Nephron progenitor cell (in vitro differentiated cells): ENCODE measurements at places on chromosomes 2 and 18.

DNA sequence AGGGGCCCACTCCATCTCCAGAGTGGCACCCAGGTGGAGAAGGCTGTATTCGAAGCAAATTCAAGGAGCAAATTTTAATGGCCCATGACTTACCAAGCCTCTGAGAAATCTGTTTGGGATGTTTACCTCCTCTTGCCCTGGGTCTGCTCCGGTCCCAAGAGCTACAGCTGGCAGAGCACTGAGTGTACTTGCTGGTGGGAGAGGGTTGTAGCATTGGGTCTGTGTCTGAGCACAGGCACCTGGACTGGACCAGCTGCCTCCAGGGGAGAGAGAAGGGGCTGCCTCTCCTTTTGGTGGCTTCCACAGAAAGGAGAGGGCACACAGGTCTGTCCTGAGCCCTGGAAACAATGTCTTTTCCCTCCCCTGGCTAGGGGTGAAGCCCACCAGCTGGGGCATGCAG is 9.8 kb downstream of the EN1 start:
- DNase-seq: no peak

DNA sequence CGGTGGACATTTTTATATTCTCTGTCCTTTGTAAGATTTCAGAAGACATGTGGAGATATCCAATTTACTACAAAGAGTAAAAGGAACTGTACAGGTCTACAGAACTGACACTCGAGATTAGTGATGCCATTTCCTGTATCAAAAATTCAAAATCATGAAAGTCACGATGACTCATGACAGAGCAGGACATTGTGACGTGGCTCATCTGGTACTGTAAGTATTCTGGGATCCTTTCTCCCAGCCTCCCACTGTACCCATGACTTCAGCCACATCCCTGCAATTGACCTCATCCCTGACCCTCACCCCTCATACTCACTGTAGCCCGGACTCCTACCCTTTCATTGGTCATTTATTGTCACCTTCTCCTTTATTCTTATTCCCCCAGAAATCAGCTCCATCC is 736.5 kb downstream of the EPHA4 start:
- DNase-seq: no peak

DNA sequence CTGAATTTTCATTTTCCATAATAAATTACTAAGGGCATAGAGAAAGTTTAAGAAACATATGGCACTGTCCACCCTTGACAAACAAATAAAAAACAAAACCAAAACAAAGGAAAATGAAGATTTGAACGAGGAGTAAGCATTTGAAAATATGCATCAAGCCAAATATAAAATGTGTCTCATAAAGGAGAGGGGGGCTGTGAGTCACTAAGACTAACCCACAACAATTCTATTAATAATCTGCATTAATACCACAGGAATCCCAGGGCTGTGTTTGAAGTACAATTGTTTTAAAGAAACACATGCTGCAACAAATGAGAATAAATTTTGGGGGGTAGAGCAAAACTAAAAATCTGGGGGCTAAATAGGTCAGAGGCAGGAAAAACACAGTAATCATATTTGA is 53.8 kb upstream of the STK17B start:
- DNase-seq: no peak

DNA sequence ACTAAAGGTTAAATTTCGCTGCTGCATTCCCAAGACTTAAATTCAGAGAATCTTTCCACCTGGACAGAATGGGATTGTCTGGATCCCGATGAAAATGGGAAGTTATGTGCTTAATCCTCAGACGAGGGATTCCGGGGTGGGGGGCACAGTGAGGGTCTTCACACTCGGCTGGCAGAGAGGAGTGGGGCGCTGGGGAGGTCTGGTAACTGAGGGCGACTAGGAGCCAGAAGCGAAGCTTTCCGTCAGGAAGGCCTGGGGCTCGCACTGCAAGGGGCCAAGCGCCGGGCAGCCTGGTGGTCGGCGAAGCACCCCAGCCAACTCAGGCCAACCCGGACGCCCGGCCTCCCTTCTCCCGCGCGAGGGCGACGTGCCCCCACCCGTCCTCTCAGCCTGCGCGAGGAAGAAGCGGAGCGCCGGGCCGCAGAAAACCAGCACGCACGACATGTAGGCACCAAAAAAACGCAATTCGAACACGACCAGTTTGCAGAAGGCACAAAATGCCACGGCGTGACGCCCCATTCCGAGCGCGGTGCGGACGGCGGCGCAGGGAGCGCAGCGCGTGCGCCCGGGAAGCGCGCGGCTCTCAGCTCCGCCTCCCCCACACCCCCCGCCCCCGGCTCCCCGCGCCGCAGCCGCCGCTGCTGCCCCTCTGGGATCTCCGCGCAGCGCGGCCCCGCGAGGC is 188.1 kb downstream of the ZEB2 start:
- no peak for DNase-seq

- DNase-seq: no peak
Measured at GRCh38 chr2:86211033-86211795, 12.0 kb downstream of the MRPL35 start.

GRCh38 chr2:150878356-150878755 is 383.3 kb downstream of the RBM43 start:
- no peak for DNase-seq

- peak; percentile 31 for DNase-seq
Measured at GRCh38 chr2:53452957-53453748, 314.5 kb upstream of the CHAC2 start.

- peak; percentile 22 for DNase-seq
Measured at GRCh38 chr2:191030521-191031154, 16.7 kb upstream of the STAT1 start.

DNA sequence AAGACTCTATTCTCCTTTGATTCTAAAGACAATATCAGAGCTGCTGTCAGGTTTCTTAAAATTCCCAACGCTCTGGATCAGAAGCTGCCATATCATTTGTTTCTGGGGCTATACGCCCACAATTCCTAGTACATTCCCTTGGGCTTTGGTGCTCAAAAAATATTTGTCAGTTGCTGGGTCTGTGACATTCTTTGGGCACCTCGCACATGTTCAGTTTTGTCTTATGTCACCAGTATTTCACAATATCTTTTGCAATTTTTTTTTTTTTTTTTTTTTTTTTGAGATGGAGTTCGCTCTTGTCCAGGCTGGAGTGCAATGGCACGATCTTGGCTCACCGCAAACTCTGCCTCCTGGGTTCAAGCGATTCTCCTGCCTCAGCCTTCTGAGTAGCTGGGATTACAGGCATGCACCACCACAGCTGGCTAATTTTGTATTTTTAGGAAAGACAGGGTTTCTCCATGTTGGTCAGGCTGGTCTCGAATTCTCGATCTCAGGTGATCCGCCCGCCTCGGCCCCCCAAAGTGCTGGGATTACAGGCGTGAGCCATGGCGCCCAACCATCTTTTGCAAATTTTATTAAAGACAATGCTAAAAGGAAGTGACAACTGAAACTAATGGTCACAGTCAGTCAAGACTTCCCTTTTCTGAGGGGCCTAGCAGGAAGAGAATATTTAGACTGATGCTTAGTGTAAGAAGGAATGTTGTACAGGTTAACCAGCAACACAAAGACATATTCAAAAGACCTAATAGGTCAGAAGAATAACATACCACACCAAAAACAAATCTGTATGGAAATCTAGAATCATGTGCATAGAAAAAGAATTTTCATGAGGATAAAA is 6.8 kb downstream of the ZNF397 start:
- DNase-seq: no peak

GRCh38 chr2:38030635-38031355 is 45.2 kb downstream of the CYP1B1 start:
- DNase-seq: no peak

GRCh38 chr2:128550389-128550788 is 231.7 kb upstream of the HS6ST1 start:
- no peak for DNase-seq

DNA sequence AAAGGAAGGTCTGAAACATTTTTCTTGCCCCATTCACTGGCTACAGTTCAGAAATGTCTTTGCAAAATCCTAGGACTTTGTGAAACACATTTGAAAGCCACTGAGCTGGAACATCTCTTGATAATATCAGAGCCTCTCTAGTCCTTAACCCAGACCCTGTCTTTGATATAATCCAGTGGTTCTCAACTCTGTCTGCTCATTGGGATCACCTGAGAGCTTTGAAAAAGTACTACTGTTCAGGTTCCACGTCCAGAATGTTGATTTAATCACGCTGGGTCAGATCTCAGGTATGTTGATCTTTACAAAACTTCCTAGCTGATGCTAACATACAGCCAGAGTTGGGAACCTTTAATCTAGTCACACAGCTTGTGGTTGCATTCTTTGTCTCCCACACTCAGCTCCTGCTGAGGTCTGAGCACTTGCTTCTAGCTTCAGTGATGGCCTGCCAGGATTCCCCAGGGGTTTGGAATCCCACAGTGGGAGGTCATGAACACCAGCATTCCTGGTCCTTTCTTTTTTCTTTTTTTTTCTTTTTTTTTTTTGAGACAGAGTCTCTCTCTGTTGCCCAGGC is 262.7 kb downstream of the SETBP1 start:
- peak; percentile 17 for DNase-seq

DNA sequence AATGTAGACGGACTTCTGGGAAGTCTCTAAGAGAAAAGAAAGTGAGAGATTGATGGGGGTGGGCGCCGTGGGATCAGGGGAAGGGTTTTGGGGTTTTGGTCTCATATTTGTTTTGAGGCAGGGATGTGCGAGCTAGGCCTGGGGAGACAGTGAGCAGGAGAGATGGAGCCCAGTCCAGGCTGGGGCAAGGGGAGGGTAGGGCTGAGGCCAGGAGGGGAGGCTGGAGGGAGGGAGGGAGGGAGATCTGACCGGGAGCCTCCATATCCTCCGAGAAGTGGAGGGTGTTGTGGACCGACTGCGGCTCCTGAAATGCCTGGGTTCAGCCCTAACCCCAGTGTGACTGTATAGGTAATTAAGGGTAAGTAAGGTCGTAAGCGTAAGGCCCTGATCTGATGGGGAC is 72.8 kb upstream of the ODC1 start:
- DNase-seq: no peak

DNA sequence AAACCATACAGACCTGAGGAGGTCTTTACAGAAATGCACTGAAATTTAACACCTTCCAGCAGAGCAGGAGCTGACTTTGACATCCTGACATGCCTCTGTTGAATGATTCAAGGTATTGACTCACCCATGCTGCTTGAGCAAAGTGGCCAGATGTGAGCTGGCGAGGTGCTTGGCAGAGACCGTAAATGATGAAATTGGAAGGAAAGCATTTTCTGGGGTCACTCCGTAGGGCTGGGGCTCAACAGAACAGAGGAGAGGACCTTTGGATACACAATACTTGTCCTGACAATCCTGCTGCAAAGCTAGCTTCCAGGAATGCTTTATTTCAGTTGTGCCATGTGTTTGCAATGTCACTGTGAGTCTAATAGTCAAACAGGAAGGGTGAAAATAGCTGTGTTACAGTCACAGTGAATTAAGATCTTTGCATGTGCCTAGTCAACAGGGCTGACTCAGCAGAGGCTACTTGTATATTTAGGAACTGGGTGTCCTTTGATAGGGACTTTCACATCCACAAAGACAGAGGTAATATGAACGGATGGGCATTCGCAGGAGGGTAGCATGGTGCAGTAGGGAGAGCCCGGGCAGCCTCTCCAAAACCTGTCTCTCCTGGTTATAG is 31.6 kb upstream of the NCK2 start:
- DNase-seq: no peak

DNA sequence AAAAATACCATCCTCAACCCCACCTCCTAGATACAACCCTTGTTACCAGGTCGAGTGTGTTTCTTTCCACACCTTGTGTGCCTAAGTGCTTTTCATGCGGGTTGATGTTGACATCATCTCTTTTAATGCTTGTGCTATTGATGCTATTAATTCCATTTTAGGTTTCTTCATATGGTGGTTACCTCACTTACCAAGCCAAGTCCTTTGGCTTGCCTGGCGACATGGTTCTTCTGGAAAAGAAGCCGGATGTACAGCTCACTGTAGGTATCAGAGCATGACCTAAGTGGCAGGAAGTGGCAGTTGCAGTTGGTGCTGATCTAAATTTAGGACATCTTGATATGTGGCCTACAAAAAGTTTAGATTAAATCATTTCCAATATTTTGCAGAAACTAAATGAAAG is 149.9 kb upstream of the TTC39C start:
- DNase-seq: no peak

GRCh38 chr2:42978887-42979415 is 186.6 kb upstream of the HAAO start:
- no peak for DNase-seq

DNA sequence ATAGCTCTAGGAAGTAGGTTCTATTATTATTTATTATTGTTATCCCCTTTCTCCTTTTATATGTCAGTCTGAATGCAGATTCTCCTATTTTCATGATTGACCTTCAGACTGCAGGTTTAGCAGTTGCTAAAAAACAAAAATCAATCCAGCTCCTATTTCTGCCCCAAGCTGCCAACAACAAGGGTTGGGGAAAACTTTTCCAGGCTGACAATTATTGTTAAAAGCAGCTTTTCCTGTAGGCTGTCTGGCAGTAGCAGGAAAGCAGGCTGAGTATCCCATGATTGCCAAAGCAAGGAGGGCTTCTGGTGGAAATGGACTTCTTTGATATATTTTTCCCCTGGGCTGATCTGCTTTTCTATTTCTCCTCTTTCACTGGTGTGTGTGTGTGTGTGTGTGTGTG is 78.0 kb upstream of the CTLA4 start:
- no peak for DNase-seq

- DNase-seq: no peak
Measured at GRCh38 chr2:200416878-200417277, 93.0 kb downstream of the KCTD18 start.

DNA sequence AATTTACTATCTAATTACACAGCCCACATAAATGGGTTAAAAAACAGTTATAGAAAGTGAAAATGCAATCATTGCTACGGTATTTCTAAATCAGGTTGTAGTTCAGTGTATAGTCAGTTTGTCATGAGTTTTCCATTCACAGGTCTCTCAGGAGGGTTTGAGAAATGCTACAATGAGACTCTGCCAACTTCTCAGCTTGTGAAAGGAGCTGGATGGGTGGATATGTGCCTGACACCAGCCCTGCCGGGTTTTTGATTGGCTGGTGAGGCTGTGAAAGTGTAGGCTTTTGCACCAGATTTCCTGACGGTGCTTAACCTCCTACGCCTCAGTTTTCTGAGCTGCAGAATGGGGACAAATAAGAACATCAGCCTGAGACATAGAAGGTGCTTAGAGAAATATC is 102.6 kb upstream of the SMIM21 start:
- DNase-seq: no peak

DNA sequence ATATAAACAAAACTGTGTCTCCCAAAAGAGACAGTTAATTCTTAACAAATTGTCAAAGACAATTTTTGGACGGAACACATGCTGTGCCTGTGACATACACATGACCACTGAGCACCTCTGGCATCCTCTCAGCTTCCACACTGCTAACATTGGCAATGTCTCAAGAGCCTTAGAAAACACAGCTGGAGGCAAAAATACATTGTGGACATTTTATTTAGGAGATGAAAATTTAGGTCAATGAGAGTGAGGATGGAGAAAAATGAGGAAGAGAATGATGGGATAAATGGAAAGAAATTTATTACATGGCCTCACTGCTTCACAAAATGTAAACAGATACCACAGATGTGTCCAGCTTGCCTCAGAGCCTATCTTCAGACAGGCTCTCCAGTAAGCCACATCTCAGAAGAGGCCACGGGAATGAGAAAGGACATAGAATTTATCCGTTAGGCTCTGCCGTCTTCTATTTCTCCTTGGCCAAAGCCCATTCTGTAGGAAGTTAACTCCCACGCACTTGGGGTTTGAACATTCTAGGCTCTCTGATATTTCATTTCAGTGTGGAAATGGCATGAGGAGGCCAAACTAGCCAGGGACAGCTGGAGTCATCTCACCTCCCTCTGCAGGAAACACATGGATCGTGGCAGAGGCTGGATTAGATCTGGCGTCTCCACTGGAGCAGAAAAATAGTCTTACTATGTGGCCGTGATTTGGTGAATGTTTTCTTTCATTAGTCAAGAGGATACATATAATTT is 519.4 kb upstream of the DSEL start:
- no peak for DNase-seq

GRCh38 chr18:27616324-27616723 is 431.2 kb upstream of the CHST9 start:
- no peak for DNase-seq
